ENCODE measurements at places on chromosomes 1 and 21. TPM values are rescaled to one million over a fixed set of nuclear protein-coding genes. Genes with fewer than 3 reads are reported as not detected.

TAL1 gene
- 0.27 TPM for polyA plus RNA-seq

BARHL2 gene
- polyA plus RNA-seq, result not detected

C1orf210 gene
- polyA plus RNA-seq, result 69.8 TPM

ZBTB18 gene
- 6.2 TPM for polyA plus RNA-seq

SERPINC1 gene
- 0.89 TPM for polyA plus RNA-seq

IRF6 gene
- 29.5 TPM for polyA plus RNA-seq

TMEM234 gene
- polyA plus RNA-seq, result 8.1 TPM

ASPM gene
- polyA plus RNA-seq, result 0.27 TPM

Measured in small intestine (tissue), 16 donors.